ENCODE measurements at places on chromosomes 12 and 14. TPM values are rescaled to one million over a fixed set of nuclear protein-coding genes. Genes with fewer than 3 reads are reported as not detected.

Gene KCNC2
- 0.18 TPM for polyA plus RNA-seq

Gene ITGB7
- 0.92 TPM for polyA plus RNA-seq

Gene CCDC177
- not detected for polyA plus RNA-seq

Gene UTP20
- 13.3 TPM for polyA plus RNA-seq

Gene SPTLC2
- polyA plus RNA-seq = 22.2 TPM

Gene MANSC4
- 0.18 TPM for polyA plus RNA-seq

Gene OR5AU1
- not detected for polyA plus RNA-seq

Gene MSI1
- 3.0 TPM for polyA plus RNA-seq

Gene OVCH1
- not detected for polyA plus RNA-seq

Gene CCDC38
- 0.20 TPM for polyA plus RNA-seq

Gene FAM90A1
- 1.0 TPM for polyA plus RNA-seq

Gene GNG2
- polyA plus RNA-seq = 43.9 TPM

Gene ZNF705A
- polyA plus RNA-seq = 0.23 TPM

Gene DAO
- 0.39 TPM for polyA plus RNA-seq

- no peak for DNase-seq
Observed at GRCh38 chr12:69252033-69252432, 12.7 kb downstream of the CPSF6 start.

GRCh38 chr14:68368850-68369249 is 424.0 kb downstream of the ZFP36L1 start:
- no peak for DNase-seq

- DNase-seq = no peak
Observed at GRCh38 chr14:83940253-83940652, 1589.7 kb upstream of the FLRT2 start.

DNA sequence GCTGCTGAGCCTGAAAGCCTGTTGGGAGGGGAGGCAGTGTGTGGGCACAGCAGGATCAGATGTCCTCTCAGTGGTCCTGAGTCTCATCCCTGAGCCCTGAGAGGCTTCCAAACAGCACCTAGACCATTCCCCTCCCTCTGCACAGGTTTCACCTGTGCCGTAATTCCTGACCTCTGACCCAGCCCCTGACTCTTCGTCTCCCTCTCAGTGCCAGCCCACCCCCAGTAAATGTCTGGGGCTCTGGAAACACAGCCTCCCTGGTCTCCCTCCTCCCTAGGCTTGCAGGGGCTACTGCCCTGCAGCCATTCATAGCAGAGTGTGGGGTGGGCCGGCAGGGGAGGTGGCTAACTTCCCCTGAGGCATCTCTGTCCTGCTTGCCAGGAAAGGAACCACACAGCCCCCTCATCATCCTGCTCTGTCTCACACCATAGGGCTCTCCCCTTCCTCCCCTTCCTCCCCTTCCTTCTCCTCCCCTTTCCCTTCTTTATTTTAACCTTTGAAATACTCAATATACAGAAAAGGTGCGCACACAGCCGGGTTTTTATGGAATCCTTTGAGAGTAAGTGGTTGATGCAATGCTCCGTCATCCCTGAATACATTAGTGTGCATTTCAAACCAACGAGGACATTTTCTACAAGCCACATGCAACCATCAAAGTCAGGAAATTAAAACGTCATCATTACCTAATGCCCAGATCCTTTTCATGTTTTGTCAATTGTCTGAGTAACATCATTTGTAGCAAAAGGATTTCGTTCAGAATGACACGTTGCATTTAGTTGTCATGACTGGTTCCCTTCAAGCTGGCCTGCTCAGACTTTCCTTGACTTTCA is 67.0 kb downstream of the PRMT8 start:
- no peak for DNase-seq

DNA sequence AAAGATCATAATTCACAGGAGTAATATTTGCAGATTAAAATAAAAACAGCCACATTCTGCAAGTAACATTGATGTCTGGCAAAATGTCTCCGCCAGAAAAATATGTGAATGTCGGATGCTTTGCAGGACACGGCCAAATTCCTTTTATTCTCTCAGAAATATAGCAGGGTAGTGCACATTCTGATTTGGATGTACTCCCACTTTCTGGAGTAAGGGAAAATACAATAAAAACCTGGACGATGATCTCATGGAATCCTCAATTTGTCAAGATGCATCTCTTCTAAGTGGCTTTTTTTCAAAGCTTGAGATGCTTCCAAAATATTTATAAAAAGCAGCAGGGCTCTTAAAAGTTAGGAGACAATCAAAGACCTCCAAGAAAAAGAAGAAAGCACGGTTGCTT is 133.3 kb downstream of the TBX5 start:
- DNase-seq = peak; percentile 80

GRCh38 chr14:77859934-77860570 is 60.1 kb downstream of the ADCK1 start:
- no peak for DNase-seq

GRCh38 chr12:116406529-116406928 is 129.0 kb upstream of the MED13L start:
- peak; percentile 64 for DNase-seq

- no peak for DNase-seq
Observed at GRCh38 chr12:116317986-116318575, 40.6 kb upstream of the MED13L start.

GRCh38 chr12:15808652-15809051 is 19.5 kb upstream of the EPS8 start:
- DNase-seq = no peak

- peak; percentile 94 for DNase-seq
Observed at GRCh38 chr12:76784600-76785051, 20.7 kb downstream of the ZDHHC17 start.

GRCh38 chr14:59425322-59425935 is 39.8 kb downstream of the GPR135 start:
- peak; percentile 67 for DNase-seq

GRCh38 chr12:52027085-52027843 is 20.5 kb downstream of the TAMALIN start:
- DNase-seq = no peak

DNA sequence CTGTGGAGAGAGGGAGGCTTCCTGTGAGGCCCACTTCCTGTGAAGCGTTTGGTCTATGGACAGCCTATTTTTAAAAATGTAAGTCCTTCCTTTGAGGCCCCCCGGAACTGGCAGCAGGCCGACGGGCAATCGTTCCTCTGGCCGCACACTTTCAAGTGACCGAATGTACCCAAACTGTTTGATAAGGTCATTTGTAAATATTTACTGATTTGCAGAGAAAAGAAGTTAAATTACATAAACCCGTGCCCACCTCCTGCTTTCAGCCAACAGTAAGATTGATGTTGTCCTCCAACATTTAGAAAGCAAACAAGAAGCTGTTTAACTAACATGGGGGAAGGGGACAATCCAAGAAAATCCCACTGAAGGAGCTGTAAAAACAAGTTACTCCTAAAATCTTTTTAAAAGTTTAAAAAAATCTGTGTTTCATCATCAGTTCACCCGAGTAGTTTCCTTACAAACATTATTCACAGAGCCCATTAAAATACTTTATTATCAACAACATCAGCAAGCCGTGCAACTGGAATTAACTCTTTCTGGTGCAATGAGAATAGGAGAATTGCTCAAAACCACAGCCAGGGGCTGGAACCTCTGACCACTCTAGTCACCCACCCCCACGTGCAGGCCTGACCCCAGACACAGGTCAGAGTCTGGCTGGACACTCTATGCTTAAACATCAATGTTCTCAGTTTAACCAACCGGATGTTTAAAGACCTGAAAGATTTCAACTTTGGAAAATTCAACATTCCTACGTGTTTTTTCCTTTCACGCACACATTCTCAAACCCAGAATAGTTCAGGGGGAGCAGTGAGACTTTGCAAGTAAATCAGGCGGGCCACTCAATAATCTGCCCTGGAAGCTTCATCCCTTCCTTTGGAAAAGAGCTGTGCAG is 65.3 kb downstream of the FOXN3 start:
- DNase-seq = peak; percentile 68

- no peak for DNase-seq
Observed at GRCh38 chr14:80136358-80136757, 74.9 kb downstream of the DIO2 start.

DNA sequence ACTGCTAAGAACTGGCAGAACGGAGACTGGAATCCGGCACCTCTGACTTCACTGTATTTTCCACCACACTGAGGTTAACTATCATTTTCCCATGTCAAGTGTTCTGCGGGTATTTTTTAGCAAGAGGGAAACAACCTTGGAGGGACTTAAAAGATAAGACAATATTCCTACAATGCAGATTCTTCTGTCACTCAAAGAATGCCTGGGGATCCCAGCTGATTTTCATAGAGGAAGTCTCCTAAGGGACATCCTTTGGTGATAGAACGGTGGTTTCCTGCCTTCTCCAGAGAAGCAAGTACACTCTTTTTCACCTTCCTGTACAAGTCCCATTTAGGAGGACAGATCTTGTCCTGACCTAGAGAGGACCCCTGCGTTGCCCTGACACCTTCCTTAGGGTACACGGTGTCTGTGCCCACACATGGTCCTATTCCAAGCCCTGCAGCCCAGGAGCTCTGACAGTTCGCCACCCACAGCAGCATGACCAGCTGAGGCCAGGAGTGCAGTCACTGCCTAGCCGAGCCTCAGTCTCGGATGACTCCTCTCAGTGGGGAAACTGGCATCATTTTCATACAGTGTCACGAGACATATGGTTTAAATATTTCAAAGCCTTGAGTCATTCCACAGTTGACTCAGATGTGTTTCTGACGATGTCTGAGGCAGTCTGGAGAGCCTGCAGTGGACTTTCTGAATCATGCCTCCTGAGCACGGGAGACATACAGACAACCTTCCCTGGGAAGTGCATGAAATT is 181.3 kb upstream of the FKBP4 start:
- peak; percentile 21 for DNase-seq

- DNase-seq = no peak
Observed at GRCh38 chr14:31080056-31080455, 53.9 kb upstream of the STRN3 start.
